ENCODE measurements at places on chromosomes 7 and 10.

- H3K4me3 ChIP-seq = no peak overlapping the region
- no peaks in the 10 kb centered on the region for H3K36me3 ChIP-seq
- peaks cover 15% of the 10 kb centered on the region for H3K4me1 ChIP-seq
- no peak for DNase-seq
Observed at GRCh38 chr7:105257338-105257737, 131.4 kb downstream of the SRPK2 start.

DNA sequence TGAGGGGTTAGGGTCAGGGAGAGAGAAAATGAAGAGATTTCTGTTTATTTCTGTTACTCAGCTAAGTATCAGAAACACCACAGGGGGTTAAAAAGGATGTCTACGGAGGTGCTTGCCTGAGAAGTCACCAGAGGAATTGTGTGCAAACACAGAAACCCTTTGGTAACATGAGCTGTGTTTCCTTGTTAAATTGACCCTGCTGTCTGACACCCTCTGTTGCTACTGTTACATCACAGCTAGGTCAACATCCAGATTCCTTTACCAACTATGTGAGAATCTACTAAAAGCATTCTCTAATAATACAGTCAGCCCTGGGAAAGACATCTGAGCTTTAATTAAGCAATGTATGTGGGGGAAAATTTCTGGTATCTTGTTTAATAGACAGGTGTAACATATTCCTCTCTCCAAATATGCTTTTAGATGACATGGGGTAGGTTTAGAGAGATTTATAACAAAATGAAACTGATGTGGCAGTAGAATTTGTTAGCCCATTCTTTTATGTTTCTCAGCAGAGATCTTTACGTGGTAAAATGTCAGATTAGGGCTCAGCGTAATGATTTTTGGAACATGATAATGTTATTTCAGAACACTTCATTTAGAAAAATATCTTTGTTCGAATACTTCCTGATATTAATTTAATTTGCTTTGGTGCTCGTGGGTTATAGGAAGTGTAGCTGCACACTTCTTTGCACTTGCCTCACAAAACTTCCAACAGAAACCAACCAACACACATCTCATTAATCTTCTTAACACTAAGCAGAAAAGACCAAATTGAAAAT, 168.0 kb upstream of the AHR start:
- H3K36me3 ChIP-seq = no peaks in the 10 kb centered on the region
- H3K27me3 ChIP-seq = no peaks in the 10 kb centered on the region
- no peak for DNase-seq
- H3K4me3 ChIP-seq = no peak overlapping the region

GRCh38 chr7:94374231-94374630, 20.5 kb upstream of the COL1A2 start:
- peak overlapping the region; percentile 44 for H3K27ac ChIP-seq
- H3K27me3 ChIP-seq = no peaks in the 10 kb centered on the region
- peak; percentile 83 for DNase-seq
- H3K36me3 ChIP-seq = no peaks in the 10 kb centered on the region

- DNase-seq = no peak
- H3K36me3 ChIP-seq = no peaks in the 10 kb centered on the region
- peak overlapping the region; percentile 83 for H3K27ac ChIP-seq
- no peaks in the 10 kb centered on the region for H3K27me3 ChIP-seq
- peaks cover 36% of the 10 kb centered on the region for H3K4me1 ChIP-seq
Observed at GRCh38 chr10:59993931-59994330, 87.6 kb upstream of the CCDC6 start.

- peak overlapping the region; percentile 9 for H3K27ac ChIP-seq
- peak overlapping the region; percentile 68 for H3K4me3 ChIP-seq
- no peaks in the 10 kb centered on the region for H3K36me3 ChIP-seq
- peaks cover 37% of the 10 kb centered on the region for H3K4me1 ChIP-seq
- peak; percentile 60 for DNase-seq
Observed at GRCh38 chr10:119542988-119543813, 682 bp upstream of the RGS10 start.

- no peaks in the 10 kb centered on the region for H3K27me3 ChIP-seq
- peaks cover 31% of the 10 kb centered on the region for H3K4me1 ChIP-seq
- H3K27ac ChIP-seq = peak overlapping the region; percentile 95
- no peak overlapping the region for H3K4me3 ChIP-seq
Observed at GRCh38 chr7:73832806-73833205, 2.0 kb downstream of the CLDN4 start.

- no peak overlapping the region for H3K4me3 ChIP-seq
- no peaks in the 10 kb centered on the region for H3K27me3 ChIP-seq
Observed at GRCh38 chr10:64505501-64505900, 984.3 kb downstream of the REEP3 start.

DNA sequence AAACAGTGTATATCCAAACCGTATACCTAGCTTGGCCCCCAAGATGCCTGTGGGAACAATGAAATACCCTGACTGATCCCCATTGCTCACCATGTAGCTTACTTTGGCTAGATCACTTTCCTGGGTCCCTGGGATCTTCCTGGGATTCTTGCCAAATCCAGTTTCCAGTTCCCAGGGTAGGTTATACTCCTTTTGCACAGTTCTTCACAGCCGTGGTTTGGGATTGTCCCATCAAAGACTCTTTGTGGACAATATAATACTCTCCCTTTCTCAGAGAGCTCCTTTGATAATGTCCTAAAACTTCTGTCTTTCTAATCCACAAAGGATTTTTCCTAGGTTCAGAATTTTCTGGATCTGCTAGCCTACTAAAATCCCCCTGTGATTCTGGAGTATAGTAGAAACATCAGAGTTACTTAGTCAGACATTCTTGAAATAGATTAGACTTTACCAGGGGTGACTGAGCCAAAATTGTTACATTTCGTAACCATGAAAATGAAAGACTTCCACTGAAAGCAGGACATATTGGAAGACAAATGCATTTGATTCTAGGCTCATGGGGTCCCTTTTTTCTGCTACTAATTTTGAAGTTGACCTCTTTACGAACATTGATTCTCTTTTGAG, 388.3 kb upstream of the ETV1 start:
- DNase-seq = no peak
- H3K4me1 ChIP-seq = no peaks in the 10 kb centered on the region
- H3K27ac ChIP-seq = no peak overlapping the region
- no peaks in the 10 kb centered on the region for H3K27me3 ChIP-seq
- H3K36me3 ChIP-seq = no peaks in the 10 kb centered on the region

- no peak for DNase-seq
- no peaks in the 10 kb centered on the region for H3K27me3 ChIP-seq
- H3K4me1 ChIP-seq = no peaks in the 10 kb centered on the region
- no peak overlapping the region for H3K4me3 ChIP-seq
- H3K36me3 ChIP-seq = no peaks in the 10 kb centered on the region
Observed at GRCh38 chr10:82815680-82816079, 940.7 kb downstream of the NRG3 start.

DNA sequence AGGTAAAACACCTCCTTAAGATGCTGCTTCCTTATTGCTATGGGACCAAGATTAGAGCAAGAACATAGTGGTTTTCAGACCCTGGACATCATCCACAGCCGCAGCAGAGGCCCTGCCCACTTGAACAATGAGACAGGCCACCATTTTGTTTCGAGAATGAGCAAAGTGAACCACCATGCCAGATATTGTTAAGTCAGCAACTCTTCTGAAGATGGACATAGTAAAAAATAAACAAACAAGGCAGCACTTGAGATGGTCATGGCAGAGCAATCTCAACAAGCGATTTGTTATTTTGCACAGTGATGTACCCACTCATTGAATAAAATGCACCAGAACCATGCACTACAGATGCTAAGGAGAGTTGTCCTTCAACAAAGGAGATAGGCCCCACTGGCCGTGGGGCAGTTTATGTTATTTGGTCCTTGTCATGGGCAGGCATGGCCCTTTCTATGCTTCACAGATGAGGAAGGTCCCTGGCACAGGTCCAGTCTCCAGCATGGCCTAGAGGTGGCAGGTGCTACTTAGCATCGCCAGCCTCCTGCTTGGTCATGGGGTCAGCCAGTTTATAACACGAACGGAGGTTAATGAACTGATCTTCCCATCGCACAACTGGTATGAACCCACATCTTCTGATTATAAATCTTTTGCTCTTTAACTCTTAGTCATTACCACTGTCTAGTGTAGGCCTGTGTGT, 44.1 kb downstream of the IKZF1 start:
- DNase-seq = no peak
- H3K36me3 ChIP-seq = no peaks in the 10 kb centered on the region
- no peak overlapping the region for H3K4me3 ChIP-seq
- no peaks in the 10 kb centered on the region for H3K4me1 ChIP-seq
- H3K27me3 ChIP-seq = no peaks in the 10 kb centered on the region

DNA sequence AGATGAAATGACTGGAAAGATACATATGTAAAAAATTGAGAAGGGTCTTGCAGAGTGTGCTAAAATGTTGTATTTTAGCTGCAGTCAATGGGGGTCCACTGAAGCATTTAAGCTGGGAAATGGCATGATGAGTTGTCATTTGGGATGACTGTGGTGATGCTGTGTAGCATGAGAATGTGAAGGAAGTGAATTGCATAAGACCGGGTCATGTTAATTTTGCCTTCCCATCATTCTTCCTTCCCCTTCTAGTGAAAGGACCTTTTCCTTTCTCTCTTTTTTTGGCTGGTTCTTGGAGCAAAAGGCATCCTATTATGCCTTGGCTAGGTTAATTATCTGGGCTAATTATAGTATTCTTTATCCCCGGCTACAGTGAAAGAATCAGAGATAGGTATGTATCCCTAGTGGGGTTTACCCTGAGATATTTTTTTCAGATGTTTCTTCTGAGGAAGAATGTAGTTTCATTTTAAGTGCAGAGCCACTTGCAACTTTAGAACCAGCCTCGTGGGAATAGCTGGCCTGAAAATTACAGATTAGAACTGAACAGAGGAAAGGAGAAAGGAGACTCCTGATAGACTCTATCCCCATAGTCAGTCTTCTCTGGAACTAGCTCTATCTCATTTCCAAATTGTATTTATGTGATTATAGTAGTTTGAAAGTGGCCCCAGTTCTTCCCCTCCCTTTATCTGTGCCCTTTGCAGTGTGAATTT, 93.6 kb downstream of the HGF start:
- DNase-seq = no peak
- no peaks in the 10 kb centered on the region for H3K36me3 ChIP-seq
- H3K27me3 ChIP-seq = no peaks in the 10 kb centered on the region

DNA sequence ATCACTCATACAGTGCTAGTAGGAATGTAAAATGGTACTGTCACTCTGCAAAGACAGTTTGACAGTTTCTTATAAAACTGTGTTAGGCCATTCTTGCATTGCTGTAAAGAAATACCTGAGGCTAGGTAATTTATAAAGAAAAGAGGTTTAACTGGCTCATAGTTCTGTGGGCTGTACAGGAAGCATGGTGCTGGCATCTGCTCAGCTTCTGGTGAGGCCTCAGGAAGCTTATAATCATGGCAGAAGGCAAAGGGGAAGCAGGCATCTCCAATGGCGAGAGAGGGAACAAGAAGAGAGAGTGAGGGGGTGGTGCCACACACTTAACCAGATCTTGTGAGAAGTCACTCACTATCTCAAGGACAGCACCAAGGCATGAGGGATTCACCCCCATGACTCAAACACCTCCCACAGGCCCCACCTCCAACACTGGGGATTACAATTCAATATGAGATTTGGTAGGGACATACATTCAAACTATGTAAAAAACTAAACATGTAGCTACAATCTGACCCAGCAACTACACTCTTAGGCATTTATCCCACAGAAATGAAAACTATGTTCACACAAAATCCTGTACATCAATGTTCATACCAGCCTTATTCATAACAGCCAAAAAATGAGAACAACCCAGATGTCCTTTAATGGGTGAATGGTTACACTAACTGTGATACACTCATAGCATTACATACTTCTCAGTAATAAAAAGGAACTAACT, 5.0 kb downstream of the ALDH18A1 start:
- H3K27me3 ChIP-seq = no peaks in the 10 kb centered on the region
- H3K27ac ChIP-seq = no peak overlapping the region
- DNase-seq = no peak
- H3K4me1 ChIP-seq = peaks cover 8% of the 10 kb centered on the region
- no peak overlapping the region for H3K4me3 ChIP-seq

- H3K27ac ChIP-seq = no peak overlapping the region
- H3K27me3 ChIP-seq = no peaks in the 10 kb centered on the region
- H3K4me3 ChIP-seq = no peak overlapping the region
Observed at GRCh38 chr7:139937715-139938114, 108.7 kb downstream of the TBXAS1 start.

DNA sequence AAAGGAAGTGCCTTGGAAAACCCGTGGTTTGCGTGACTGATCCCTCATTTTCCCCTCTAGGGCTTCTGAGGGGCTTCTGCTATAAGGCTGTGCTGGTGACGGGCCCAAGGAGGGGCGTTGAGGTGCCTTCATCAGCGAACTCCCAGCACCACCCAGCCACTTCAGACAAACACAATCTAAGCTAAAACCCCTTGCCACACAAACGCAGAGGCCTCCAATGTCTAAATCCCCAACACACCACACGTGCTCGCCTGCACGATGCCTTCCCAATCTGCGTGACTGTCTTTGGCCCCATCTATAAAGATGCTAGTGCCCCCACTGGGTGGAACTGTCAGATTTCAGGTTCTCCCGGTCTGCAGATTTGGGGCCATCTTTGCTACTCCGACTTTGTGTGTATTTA, 4.1 kb upstream of the GAD2 start:
- H3K36me3 ChIP-seq = no peaks in the 10 kb centered on the region
- no peak overlapping the region for H3K27ac ChIP-seq
- H3K4me3 ChIP-seq = no peak overlapping the region
- H3K4me1 ChIP-seq = peaks cover under 1% of the 10 kb centered on the region

DNA sequence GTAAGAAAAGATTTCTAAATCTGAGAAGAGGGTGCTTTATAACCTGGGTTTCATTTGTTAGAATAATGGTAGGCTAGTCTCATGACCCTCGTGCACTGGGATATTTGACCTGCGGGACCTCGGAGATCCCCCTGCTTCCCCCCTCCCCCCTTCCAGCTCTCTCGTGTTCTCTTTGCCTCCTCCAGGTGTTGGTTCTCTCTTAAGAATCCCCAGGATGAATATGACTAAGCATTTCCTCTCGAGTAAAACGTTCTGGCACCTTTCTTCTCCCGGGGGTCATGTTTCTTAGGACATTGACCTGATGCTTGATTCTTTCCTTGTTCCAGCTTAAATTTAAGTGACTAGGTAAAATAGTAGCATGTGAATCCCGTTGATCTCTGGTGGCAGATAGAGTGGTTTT, 71.2 kb downstream of the SHH start:
- DNase-seq = no peak
- no peak overlapping the region for H3K27ac ChIP-seq
- H3K4me1 ChIP-seq = no peaks in the 10 kb centered on the region
- peaks cover 52% of the 10 kb centered on the region for H3K36me3 ChIP-seq
- no peaks in the 10 kb centered on the region for H3K27me3 ChIP-seq
- H3K4me3 ChIP-seq = no peak overlapping the region

GRCh38 chr7:35518767-35519166, 176.2 kb downstream of the HERPUD2 start:
- H3K27ac ChIP-seq = no peak overlapping the region
- H3K36me3 ChIP-seq = no peaks in the 10 kb centered on the region
- H3K4me3 ChIP-seq = no peak overlapping the region
- H3K4me1 ChIP-seq = no peaks in the 10 kb centered on the region
- no peak for DNase-seq

- H3K4me3 ChIP-seq = no peak overlapping the region
- H3K36me3 ChIP-seq = no peaks in the 10 kb centered on the region
- H3K27ac ChIP-seq = no peak overlapping the region
- no peaks in the 10 kb centered on the region for H3K27me3 ChIP-seq
- DNase-seq = no peak
- no peaks in the 10 kb centered on the region for H3K4me1 ChIP-seq
Observed at GRCh38 chr10:81444242-81444929, 430.6 kb upstream of the NRG3 start.

GRCh38 chr7:465710-466400, 53.8 kb downstream of the PDGFA start:
- H3K4me3 ChIP-seq = no peak overlapping the region
- no peak for DNase-seq
- H3K4me1 ChIP-seq = no peaks in the 10 kb centered on the region
